ENCODE measurements at places on chromosomes 13 and 19. TPM values are rescaled to one million over a fixed set of nuclear protein-coding genes. Genes with fewer than 3 reads are reported as not detected.

Gene KIR2DL4
- polyA plus RNA-seq: not detected

Gene TINCR
- not detected for polyA plus RNA-seq

Gene KASH5
- not detected for polyA plus RNA-seq

Gene NOVA2
- not detected for polyA plus RNA-seq

Gene CACNG7
- polyA plus RNA-seq: not detected

Gene C1QTNF9
- not detected for polyA plus RNA-seq

Gene CRLF1
- polyA plus RNA-seq: not detected

Gene CBARP
- polyA plus RNA-seq: not detected

Gene PSG1
- polyA plus RNA-seq: not detected

Gene RNASEH2B
- polyA plus RNA-seq: 149 TPM
